ENCODE measurements at places on chromosomes 12 and 14.

- DNase-seq, result peak; percentile 100
These were observed at the start of gene NR4A1 for GRCh38 chr12:52050758-52051541. Gene NR4A1 (plus strand): TSS chr12:52051442. CDS start chr12:52054329, 2,887 bp downstream.

DNA sequence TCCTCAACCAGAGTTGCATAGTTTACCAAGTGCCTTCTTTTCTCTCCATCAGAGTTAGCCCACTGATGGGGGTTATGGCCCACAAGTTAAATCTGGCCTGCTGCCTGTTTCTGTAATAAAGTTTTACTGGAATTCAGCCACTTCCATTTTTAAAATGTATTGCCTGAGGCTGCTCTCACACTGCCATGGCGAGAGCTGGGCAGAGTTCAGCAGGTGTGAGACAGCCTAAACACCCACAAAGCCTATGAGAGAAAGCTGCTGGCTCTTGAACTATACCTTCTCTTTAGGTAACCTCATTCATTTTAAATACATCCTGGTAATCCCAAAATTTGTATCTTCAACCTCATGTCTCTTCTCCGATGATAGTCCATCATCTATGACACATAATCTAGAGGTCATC is 86.1 kb downstream of the BCL2L14 start:
- no peak for DNase-seq

GRCh38 chr14:61695695-61696527 is 598 bp downstream of the HIF1A start:
- DNase-seq, result peak; percentile 73

DNA sequence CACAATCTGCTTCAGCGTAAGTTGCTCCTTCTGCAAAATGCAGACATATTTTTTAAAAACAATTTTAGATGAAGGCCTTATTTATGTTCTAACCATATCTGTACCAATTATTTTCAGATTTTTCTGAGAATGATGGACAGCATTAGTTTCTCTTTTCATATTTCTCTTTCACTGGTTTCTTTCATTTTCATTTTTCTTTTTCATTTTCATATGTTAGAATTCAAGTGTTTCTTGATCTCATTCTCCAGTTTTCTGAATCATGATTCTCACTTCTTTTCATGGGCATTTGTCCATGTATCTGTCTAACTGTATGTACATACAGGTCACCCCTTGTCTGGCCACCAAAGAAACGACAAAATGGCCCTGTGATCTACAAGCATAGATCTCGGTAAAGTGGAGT is 346.6 kb downstream of the NAV3 start:
- DNase-seq, result no peak

DNA sequence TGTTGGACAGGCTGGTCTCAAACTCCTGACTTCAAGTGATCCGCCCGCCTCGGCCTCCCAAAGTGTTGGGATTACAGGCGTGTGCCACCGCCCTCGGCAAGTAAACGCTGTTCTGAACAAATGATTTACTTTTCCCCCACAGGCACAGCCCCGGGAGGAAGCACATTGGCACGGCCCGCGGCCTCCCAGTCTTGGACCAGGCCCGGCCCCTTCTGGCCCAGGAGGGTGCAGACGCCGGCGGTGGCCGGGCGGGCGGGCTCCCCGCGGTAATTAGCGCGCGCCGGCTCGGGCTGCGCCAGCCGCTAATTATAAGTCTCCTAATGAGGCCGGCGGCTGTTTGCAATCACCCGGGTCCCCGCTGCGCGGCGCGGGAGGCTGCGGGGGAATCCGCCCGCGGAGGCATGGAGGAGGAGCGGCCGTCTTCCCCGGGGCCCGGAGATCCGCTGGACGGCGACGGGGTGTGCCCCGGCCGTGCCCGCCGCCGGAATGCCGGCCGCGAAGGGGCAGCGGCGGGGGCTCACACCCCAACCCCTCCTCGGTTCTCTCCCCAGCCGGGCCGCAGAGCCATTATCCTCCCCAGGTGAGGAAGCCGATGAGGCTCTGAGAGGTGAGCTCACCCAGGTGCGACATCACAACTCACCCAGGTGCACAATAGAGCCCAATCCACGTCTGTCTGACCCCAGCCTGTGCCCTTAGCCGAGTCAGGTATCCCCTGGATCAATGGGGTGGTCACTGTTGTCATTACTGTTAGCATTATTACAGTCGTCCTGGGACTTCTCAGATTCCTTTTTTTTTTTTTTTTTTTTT is 3.3 kb upstream of the POP5 start:
- peak; percentile 72 for DNase-seq

Data from activated naive CD8-positive, alpha-beta T cell treated with anti-CD3 and anti-CD28 coated beads, Interleukin-2, amount 10 ng/mL, durations not matched to agents 7 days and 5 days (primary cell).